ENCODE measurements at places on chromosomes 1 and 21.

GRCh38 chr1:38997034-38997900 lies 6.2 kb downstream of the AKIRIN1 start:
- no peak for DNase-seq

- no peak for DNase-seq
Observed at GRCh38 chr1:17084787-17085186, 31.0 kb upstream of the SDHB start.

DNA sequence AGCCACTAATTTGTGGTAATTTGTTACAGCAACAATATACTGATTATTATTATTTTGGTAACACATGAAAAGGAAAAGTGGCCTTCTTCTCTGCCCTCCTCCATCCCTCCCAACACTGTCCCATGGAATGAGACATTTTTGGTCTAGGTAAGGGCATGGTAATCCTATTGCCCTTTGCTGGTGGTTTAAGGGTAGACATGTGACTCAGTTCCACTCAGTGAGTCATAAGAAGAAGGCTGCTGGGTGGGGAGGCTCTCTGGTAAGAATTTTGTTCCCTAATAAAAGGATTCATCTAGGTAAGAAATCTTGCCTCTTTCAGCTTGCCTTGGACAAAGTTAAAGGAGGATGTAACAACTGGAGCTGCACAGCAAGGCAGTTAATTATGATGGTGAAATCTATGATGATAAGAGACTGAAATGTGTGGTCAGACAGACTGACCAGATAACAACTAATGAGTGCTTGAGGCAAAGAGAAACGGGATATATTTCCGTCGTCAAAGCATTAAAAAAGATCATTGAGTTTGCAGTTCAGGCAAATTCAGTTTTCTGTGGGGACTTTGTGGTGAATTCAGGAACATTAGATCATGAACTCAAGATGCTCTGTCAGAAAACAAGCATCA lies 232.0 kb upstream of the KCNK2 start:
- no peak for DNase-seq

- DNase-seq: no peak
Observed at GRCh38 chr21:37536616-37537278, 170.2 kb downstream of the DYRK1A start.

- DNase-seq: peak; percentile 73
Observed at GRCh38 chr1:161013488-161014230, 7.3 kb downstream of the F11R start.

All from T-cell (primary cell).